Foreskin keratinocyte (primary cell): ENCODE measurements at places on chromosomes 2 and 18. TPM values are rescaled to one million over a fixed set of nuclear protein-coding genes. Genes with fewer than 3 reads are reported as not detected.

GRCh38 chr2:14936426-14936825 lies 303.9 kb downstream of the LRATD1 start:
- no peak for DNase-seq

The PTPN4 gene
- 24.2 and 25.7 TPM in 2 replicates for total RNA-seq

DNA sequence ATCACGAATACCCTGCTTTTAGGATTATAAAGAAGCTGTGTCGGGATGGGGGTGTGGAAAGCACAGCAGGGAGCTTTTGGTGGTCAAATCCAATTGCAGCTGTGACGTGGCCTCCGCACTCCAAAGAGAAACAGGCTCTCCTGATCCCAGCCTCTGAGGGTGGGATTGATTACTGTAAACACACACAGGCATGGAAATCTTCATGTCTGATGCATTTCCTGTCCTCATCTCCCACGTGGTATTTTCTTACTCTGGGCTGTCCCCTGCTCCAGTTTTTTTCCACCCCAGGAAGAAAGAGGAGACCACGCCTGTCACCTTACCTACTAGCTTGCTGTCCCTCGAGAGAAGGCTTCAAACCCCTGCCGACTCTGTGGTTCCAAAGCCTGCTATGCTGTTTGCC lies 22.7 kb downstream of the RNF152 start:
- no peak for DNase-seq

The ITPRIPL1 gene
- total RNA-seq: 7.2 and 7.7 TPM in 2 replicates

DNA sequence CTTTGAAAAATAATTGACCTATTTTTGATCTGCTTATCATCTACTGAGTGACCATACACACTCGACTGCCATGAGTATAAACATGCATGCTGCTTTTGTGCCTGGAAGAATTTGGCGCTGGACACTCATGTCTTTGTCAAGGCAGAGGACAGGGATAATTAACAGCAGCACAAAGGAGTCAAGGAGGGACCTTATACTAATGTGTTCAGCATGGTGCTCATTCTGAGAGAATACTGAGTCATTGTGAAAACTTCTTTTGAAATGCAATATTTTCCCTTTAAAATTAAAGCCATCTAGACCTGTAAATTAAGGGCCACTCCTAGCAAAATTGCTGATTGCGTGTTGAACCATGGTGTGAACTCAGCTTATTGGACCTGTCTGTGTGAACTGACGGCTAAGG lies 116.3 kb downstream of the ZNF532 start:
- DNase-seq: no peak

DNA sequence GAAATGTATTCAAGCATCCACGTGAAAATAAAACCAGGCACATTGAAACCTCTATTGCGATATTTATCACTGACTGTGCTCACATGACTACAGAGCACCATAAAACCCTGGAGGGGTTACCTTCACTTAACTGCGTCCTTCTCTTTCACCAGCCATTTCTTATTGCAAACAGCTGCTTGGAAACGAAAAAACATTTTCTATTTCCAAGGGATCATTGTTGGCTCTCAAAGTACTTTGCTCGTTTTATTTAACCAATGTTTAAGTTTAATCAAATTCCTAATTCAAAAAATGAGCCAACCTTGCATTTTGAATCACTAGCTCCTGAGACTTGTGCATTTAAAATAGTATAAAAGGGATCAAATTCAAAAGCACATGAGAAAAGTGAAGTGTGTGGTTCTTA lies 134.4 kb downstream of the OSR1 start:
- no peak for DNase-seq
